ENCODE measurements at places on chromosomes 12 and 14.
A peak's percentile ranks its signal among the peaks of the same experiment; 100 is the strongest.

- no peaks in the 10 kb centered on the region for H3K4me1 ChIP-seq
- H3K36me3 ChIP-seq: no peaks in the 10 kb centered on the region
- no peak for ATAC-seq
- H3K27ac ChIP-seq: no peak overlapping the region
- no peak overlapping the region for H3K4me3 ChIP-seq
Observed at GRCh38 chr14:55530464-55530863, 49.5 kb upstream of the KTN1 start.

DNA sequence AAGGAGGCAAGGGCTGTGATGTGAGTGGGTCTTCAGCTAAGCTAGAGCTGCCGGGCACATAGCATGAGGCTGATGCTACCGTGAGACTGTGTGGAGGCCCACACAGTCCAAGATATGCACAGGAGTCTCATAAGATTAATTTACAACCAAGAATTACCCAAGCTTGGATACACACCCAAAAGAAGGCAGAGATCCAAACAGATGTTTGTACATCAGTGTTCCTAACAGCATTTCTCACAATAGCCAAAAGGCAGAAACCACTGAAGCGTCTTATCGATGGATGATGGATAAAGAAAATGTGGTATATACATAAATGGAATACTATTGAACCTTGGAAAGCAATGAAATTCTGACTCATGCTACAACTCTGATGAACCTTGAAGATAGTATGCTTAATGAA lies 40.8 kb upstream of the RIC8B start:
- no peak overlapping the region for H3K4me3 ChIP-seq
- no peak overlapping the region for H3K27ac ChIP-seq
- H3K4me1 ChIP-seq: no peaks in the 10 kb centered on the region

DNA sequence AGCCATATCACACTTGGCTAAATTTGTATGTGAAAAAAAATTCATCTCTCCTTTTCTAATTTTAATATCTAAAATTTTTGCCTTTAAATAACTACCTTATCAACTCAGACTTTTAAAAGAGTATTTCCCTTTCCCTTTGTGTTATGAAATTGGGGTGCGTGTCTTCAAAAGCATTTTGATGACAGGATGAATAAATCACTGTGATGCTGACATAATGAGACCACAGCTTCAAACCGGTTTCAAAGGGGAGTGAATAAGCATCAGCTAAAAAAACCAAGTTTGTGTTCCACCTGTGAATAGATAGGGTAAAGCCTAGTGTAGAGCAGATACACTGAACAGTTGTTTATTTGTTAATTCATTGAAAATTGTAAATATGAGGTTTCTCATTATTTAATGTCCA lies 85.0 kb downstream of the LGR5 start:
- no peak for ATAC-seq
- no peaks in the 10 kb centered on the region for H3K36me3 ChIP-seq
- no peaks in the 10 kb centered on the region for H3K4me1 ChIP-seq
- H3K27ac ChIP-seq: no peak overlapping the region

DNA sequence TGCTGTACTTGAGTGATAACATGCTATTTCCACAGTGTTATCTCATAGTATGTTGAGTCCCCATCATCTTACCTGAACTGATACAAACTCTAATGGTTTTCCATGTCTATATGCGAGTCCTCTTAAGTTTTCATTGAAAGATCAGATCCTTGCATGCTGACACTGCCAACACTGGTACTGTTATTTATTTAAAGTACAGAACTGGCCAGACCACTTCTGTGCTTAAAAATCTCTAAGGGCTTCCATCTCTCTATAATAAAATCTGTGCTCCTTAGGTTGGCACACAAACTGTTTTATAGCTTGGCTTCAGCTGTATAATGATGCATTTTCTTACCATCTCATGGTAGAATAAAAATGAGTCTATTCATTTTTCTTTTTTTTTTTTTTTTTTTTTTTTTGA lies 188.1 kb downstream of the ERC1 start:
- no peaks in the 10 kb centered on the region for H3K4me1 ChIP-seq
- H3K27me3 ChIP-seq: no peaks in the 10 kb centered on the region

GRCh38 chr14:105074601-105075053 lies 9.4 kb upstream of the GPR132 start:
- H3K27ac ChIP-seq: no peak overlapping the region
- H3K36me3 ChIP-seq: no peaks in the 10 kb centered on the region
- ATAC-seq: no peak
- no peak overlapping the region for H3K4me3 ChIP-seq
- H3K4me1 ChIP-seq: peaks cover 57% of the 10 kb centered on the region

GRCh38 chr14:37901978-37902377 lies 305.7 kb upstream of the SSTR1 start:
- no peaks in the 10 kb centered on the region for H3K4me1 ChIP-seq
- no peaks in the 10 kb centered on the region for H3K27me3 ChIP-seq

GRCh38 chr14:43872222-43872621 lies 634.9 kb downstream of the FSCB start:
- H3K27me3 ChIP-seq: no peaks in the 10 kb centered on the region
- H3K4me3 ChIP-seq: no peak overlapping the region
- H3K4me1 ChIP-seq: no peaks in the 10 kb centered on the region
- H3K36me3 ChIP-seq: no peaks in the 10 kb centered on the region

DNA sequence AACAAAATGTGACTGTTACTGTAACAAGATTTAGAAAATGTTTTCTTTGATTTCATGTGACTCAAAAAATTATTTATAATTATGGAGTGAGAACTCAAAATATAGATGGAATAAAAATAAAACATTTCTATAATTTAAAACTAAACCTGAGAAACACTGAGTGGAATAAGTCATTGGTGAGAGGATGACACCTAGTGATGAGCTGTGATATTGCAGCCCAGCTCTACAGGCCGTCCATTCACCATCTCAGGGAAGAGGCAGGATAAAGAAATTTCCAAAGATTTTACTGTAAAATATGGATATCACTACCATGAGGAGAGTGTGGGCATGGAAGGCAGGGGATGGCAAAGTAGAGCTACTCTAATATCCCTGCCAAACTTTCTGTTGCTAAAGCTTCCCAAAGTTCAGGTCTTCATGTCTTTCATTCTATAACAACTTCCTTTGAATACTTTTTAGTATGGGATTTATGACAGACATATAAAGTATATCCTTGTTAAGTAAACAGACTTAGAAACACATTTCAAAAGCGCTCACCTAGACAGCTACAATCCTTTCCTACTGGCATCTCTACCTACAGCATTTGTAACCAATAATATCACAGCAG lies 308.0 kb downstream of the ITPR2 start:
- H3K27me3 ChIP-seq: no peaks in the 10 kb centered on the region
- peaks cover 15% of the 10 kb centered on the region for H3K4me1 ChIP-seq
- H3K4me3 ChIP-seq: no peak overlapping the region
- no peak for ATAC-seq

DNA sequence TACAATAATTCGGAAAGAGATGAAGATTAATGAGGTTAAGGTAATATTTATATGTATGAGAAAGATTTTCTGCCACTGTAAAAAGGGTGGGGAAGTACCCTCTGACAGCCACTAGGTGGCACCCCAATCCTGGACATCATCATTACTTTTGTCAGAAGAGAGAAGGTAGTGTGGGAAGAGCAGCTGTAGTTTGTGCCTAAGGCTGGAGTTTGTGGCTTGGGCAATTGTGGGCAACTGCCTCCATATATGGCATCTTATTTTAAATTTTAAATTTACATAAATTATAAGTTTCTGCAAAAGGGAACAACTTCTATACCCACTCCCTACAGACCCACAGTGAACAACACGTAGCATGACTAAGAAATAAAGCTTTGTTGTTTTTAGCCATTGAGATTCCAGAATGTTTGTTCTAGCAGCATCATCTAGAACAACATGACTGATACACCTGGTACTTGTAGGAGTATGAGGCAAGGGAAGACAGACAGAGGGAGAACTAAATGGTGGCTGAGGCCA lies 34.4 kb upstream of the SYCP3 start:
- H3K4me1 ChIP-seq: peaks cover 11% of the 10 kb centered on the region
- peak; percentile 76 for ATAC-seq
- H3K27ac ChIP-seq: no peak overlapping the region
- H3K4me3 ChIP-seq: no peak overlapping the region

DNA sequence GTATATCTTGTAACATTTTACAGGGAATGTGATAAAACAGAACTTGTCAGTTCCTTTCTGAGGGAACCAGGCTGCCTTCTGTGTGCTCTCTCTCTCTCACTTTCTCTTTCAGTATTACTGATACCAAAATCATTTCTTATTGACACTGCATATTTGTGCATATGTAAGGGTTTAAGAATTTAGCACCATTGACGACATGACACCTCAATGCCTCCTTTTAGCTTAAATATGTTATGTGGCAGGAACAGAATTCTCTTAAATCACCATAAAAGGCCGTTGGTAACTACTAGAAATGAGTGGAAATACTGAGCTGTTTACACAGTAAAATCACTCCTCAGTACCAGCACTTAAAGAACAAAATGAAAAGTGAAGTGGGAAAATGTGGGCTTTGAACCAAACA lies 457.7 kb upstream of the SYT1 start:
- no peak for ATAC-seq
- no peaks in the 10 kb centered on the region for H3K4me1 ChIP-seq
- no peak overlapping the region for H3K4me3 ChIP-seq
- H3K36me3 ChIP-seq: no peaks in the 10 kb centered on the region
- H3K27ac ChIP-seq: no peak overlapping the region

GRCh38 chr14:32630701-32631100 lies 301.6 kb downstream of the AKAP6 start:
- no peak for ATAC-seq
- H3K27ac ChIP-seq: no peak overlapping the region
- peaks cover 5% of the 10 kb centered on the region for H3K36me3 ChIP-seq
- H3K27me3 ChIP-seq: no peaks in the 10 kb centered on the region
- H3K4me3 ChIP-seq: no peak overlapping the region
- no peaks in the 10 kb centered on the region for H3K4me1 ChIP-seq

DNA sequence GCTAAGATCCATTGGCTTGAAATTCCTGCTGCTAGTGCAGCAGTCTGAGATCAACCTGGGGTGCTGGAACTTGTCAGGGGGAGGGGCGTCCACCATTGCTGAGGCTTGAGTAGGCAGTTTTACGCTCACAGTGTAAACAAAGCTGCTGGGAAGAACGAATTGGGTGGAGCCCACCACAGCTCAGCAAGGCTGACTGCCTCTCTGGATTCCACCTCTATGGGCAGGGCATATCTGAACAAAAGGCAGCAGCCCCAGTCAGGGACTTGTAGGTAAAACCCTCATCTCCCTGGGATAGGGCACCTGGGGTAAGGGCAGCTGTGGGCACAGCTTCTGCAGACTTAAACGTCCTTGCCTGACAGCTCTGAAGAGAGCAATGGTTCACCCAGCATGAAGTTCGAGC lies 191.7 kb downstream of the ALG10B start:
- no peak for ATAC-seq
- no peaks in the 10 kb centered on the region for H3K4me1 ChIP-seq
- H3K36me3 ChIP-seq: no peaks in the 10 kb centered on the region
- H3K27me3 ChIP-seq: no peaks in the 10 kb centered on the region

GRCh38 chr12:78767264-78767981 lies 97.2 kb upstream of the SYT1 start:
- H3K4me3 ChIP-seq: no peak overlapping the region
- no peaks in the 10 kb centered on the region for H3K36me3 ChIP-seq
- no peaks in the 10 kb centered on the region for H3K4me1 ChIP-seq
- no peaks in the 10 kb centered on the region for H3K27me3 ChIP-seq

DNA sequence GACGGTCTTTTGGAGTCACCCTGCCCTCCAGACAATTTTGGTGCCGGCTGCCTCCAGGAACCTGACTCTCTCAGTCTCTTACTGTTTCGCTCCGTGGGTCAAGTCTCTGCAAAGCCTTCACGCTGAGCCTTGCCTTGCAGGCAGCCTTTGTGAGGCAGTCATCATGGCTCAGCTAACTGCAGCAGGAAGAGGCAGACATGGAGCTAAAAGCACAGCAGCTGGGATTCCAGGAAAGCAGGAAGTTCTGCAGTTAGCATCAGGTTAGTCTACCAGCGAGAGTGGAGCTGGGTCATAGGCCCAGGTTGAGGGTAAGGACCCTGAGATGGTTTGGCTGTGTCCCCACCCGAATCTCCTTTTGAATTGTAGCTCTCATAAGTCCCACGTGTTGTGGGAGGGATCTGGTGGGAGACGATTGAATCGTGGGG lies 305.4 kb downstream of the PCNX1 start:
- no peak overlapping the region for H3K4me3 ChIP-seq
- no peak overlapping the region for H3K27ac ChIP-seq
- H3K27me3 ChIP-seq: no peaks in the 10 kb centered on the region
- H3K4me1 ChIP-seq: no peaks in the 10 kb centered on the region
- no peak for ATAC-seq
- H3K36me3 ChIP-seq: peaks cover 5% of the 10 kb centered on the region

DNA sequence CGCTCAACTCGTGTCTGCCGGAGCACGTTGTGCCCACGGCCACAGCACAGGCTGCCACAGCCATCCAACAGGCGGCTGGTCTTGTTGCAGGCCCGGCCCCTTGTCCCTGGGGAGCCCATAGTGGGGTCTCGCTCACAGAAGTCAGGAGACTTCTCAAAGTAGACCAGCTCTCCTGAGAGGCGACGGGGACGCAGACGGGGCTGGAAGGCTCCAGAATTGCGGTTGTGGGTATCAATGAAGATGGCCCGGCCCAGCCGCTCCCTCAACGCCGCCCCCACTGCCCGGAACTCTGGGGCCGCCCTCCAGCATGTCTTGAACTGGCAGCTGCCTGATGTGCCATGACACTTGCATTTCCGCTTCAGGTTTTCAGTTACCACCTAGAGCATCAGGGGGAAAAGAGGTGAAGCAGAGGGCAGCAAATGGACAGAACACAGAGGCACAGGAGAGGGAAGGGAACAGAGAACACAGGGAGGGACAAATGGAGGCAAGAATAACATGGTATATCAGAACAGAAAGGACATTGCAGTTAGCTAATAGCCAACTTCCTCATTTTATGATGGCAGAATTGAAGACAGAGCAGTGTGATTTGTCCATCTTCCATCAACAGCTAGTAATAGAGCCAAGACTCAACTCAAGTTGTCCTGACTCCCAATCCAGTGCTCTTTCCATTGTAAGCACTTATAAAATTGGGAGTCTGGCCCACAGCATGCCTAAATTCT lies 5.2 kb downstream of the WNT10B start:
- no peak overlapping the region for H3K4me3 ChIP-seq
- H3K27me3 ChIP-seq: peaks cover 13% of the 10 kb centered on the region
- peaks cover 46% of the 10 kb centered on the region for H3K4me1 ChIP-seq
- H3K27ac ChIP-seq: no peak overlapping the region
- no peaks in the 10 kb centered on the region for H3K36me3 ChIP-seq

GRCh38 chr14:20418501-20418909 lies 5.2 kb upstream of the TEP1 start:
- no peak overlapping the region for H3K4me3 ChIP-seq
- no peaks in the 10 kb centered on the region for H3K36me3 ChIP-seq
- H3K4me1 ChIP-seq: peaks cover 16% of the 10 kb centered on the region
- no peak overlapping the region for H3K27ac ChIP-seq
- no peaks in the 10 kb centered on the region for H3K27me3 ChIP-seq

- peaks cover 78% of the 10 kb centered on the region for H3K36me3 ChIP-seq
- H3K4me1 ChIP-seq: peaks cover 40% of the 10 kb centered on the region
- no peak overlapping the region for H3K27ac ChIP-seq
- H3K27me3 ChIP-seq: no peaks in the 10 kb centered on the region
- no peak overlapping the region for H3K4me3 ChIP-seq
Observed at GRCh38 chr14:92984896-92985295, 61.9 kb downstream of the CHGA start.

Measured in stimulated activated memory B cell treated with anti-CD40 and anti-IgM and Interleukin-4, amounts not matched to agents 10 μg/mL and 1 μg/mL and 100 μg/mL, for 72 hours (primary cell).